Thoracic aorta endothelial cell (primary cell): ENCODE measurements at places on chromosomes 16 and 17. TPM values are rescaled to one million over a fixed set of nuclear protein-coding genes. Genes with fewer than 3 reads are reported as not detected.

NFATC2IP gene
- 42.8 and 47.7 TPM in 2 replicates for total RNA-seq

CIITA gene
- total RNA-seq = under 0.01 and 0.07 TPM in 2 replicates

SDR42E2 gene
- total RNA-seq = 0.07 and 0.13 TPM in 2 replicates

CEP295NL gene
- 1.9 and 2.6 TPM in 2 replicates for total RNA-seq

NXPH3 gene
- 0.53 and 0.72 TPM in 2 replicates for total RNA-seq

ZNF689 gene
- total RNA-seq = 4.7 and 5.9 TPM in 2 replicates

NPW gene
- total RNA-seq = 0.13 and 0.72 TPM in 2 replicates

CHD9NB gene
- 1.4 and 1.5 TPM in 2 replicates for total RNA-seq

RHOT1 gene
- 49.1 and 60.6 TPM in 2 replicates for total RNA-seq
